Foreskin keratinocyte (primary cell): ENCODE measurements at places on chromosomes 7 and 10. TPM values are rescaled to one million over a fixed set of nuclear protein-coding genes. Genes with fewer than 3 reads are reported as not detected.
A peak's percentile ranks its signal among the peaks of the same experiment; 100 is the strongest.

- peak; percentile 50 for DNase-seq
Measured at GRCh38 chr7:139734395-139734794, 43.4 kb downstream of the HIPK2 start.

GRCh38 chr10:86411281-86411841 lies 44.8 kb upstream of the GRID1 start:
- no peak for DNase-seq

GRCh38 chr7:109930049-109930448 lies 1160.9 kb upstream of the LRRN3 start:
- no peak for DNase-seq

DNA sequence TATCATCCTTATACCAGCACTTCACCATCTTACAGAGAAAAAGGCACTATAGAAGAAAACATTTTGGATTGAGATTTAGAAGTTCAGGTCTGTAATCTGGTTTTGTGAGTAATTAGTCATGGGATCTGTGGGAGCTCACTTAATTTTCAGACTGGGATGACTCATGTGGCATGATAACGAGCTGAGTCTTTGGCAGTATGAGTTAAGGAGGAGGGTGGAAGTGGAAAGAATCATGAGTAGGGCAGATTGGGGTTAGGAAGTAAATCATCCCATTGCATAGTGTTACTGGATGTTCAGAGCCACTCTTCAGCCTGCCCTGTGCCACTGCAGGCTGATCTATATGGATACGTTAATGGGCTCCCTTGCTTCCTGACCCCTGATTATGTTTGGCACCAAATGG lies 64.9 kb downstream of the ZNF92 start:
- peak; percentile 88 for DNase-seq

- no peak for DNase-seq
Measured at GRCh38 chr10:133475821-133476640, 22.3 kb downstream of the SCART1 start.

- no peak for DNase-seq
Measured at GRCh38 chr7:2005786-2006185, 227.0 kb downstream of the MAD1L1 start.

DNA sequence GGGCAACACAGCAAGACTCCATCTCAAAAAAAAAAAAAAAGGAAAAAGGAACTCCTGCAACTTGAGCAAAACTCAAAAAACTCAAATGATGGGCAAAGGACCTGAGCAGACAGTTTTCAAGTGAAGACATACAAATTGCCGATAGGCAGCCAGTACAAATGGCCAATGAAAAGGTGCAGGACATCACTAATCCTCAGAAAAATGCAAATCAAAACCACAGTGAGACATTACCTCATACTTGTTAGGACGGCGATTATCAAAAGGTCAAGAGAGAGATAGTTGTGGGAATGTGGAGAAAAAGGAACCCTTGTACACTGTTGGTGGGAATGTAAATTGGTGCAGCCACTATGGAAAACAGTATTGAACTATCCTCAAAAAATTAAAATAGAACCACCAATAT lies 16.8 kb downstream of the SVOPL start:
- no peak for DNase-seq

GRCh38 chr7:130927564-130927963 lies 193.6 kb upstream of the KLF14 start:
- no peak for DNase-seq

- no peak for DNase-seq
Measured at GRCh38 chr7:2757361-2757903, 69.4 kb downstream of the AMZ1 start.

DNA sequence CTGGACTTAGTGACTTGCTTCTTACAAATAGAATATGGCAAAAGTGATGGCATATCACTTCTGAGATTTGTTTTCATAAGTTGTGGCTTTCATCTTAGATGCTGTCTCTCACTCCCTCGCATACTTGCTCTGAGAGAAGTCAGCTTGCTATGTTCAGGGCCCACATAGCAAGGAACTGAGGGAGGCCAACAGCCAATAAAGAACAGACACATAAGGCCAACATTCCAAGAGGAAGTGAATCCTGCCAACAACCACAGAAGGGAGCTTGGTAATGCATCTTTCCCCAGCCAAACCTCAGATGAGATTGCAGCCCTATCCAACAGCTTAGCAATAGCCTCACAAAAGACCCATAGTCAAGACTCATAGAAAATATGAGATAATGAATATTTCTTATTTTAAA lies 39.2 kb upstream of the DMTF1 start:
- DNase-seq: no peak

- no peak for DNase-seq
Measured at GRCh38 chr10:73914036-73914435, 3.1 kb downstream of the PLAU start.

GRCh38 chr10:28754930-28755718 lies 77.8 kb downstream of the BAMBI start:
- DNase-seq: no peak

DNA sequence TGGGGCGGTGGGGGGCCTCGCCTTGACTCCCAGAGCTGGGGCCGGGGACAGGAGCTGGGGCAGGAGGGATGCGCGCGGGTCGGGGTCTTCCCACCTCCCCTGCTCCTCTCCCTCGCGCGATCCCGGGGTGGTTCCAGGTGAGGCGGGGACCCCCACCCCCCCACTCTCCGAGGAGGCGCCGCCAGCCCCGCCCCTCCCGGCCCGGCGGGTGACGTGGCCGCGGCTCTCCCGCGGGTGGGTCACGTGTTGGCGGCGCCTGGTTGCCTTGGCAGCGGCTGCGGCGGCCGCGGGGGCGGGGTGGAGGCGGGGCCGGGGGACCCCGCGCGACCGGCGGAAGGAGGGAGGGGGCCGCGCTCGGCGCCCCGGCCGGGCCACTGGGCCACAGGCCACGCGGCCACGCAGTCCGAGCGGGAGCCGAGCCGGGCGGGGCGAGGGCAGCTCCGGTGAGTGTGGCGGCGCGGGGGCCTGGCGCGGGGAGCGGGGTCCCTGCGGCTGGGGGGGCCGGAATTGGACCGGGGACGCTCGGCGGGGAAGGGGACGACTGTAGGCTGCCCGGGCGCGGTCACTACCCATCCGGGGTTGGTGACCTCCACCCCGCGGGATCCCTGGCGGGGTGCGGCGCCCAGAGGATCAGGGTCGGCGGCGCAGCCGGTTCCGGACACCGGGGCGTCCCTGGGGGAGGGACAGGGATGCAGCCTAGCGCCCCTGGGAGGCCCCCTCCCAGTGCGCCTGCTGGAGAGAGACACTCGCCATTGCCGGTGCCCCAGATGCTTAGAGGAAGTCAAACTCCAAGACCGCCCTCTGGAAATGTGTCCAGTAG lies at the start of gene ORAI2:
Gene ORAI2, plus strand, starts transcription at position 357 of the 820 bp plus-strand sequence. CDS start 5,382 bp downstream, outside the sequence.
- no peak for DNase-seq

DNA sequence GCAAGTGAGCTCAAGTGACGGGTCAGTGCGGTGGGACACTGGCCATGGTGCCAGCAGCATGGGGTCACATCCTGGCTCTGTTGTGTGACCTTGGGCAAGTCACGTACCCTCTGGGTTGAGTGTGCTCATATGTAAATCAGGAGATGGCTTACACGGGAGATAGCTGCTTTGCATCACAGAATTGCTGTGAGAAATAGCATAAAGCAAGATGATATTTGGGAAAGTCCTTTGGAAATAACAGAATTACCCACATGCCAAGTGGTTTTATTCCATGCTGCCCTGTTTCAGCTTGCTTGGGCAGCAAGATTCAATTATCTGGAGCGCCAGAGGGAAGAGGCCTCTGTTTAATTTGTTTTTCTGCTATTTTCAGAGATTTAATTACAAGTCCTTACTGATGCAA lies 48.9 kb downstream of the LYZL2 start:
- no peak for DNase-seq

- no peak for DNase-seq
Measured at GRCh38 chr7:122311050-122311700, 6.6 kb upstream of the FEZF1 start.

- DNase-seq: peak; percentile 13
Measured at GRCh38 chr7:103679151-103680132, 233.4 kb upstream of the SLC26A5 start.

DNA sequence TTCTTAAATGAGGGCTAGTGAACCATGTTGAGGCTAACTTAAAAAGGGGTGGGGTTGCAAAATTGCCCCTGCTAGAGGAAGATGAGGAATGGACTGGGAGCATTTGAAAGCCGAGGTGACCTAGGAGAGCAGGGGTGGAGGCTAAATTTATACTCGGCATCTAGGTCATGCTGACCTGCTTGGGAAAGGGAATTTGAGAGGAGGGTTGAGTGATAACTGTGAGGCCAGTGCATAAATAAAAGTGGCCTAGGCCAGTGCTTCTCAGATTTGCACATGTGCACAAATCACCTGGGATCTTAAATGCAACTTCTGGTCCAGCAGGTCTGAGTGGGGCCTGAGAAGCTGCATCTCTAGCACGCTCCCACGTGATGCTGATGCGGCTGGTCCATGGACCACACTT lies 70.4 kb downstream of the CDK1 start:
- DNase-seq: no peak

DNA sequence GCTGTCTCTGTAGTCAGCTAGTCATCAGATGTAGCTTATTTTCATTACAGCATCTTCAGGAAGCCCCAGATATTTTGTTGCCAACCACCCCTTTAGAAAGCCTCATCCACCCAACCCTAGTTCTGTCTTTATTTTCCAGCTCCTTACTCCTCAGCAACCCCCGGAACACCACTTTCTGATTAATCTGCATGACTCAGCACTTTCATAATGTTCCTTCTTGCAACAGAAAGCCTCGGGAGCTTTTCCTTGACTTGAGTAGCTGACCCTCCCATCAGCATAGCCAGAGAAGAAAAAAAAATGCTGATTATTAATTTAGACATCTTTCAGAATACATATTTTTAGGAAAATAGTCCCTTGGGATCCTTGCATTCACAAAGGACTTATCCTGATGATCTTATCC lies 244.0 kb upstream of the CXCL12 start:
- peak; percentile 1 for DNase-seq

DNA sequence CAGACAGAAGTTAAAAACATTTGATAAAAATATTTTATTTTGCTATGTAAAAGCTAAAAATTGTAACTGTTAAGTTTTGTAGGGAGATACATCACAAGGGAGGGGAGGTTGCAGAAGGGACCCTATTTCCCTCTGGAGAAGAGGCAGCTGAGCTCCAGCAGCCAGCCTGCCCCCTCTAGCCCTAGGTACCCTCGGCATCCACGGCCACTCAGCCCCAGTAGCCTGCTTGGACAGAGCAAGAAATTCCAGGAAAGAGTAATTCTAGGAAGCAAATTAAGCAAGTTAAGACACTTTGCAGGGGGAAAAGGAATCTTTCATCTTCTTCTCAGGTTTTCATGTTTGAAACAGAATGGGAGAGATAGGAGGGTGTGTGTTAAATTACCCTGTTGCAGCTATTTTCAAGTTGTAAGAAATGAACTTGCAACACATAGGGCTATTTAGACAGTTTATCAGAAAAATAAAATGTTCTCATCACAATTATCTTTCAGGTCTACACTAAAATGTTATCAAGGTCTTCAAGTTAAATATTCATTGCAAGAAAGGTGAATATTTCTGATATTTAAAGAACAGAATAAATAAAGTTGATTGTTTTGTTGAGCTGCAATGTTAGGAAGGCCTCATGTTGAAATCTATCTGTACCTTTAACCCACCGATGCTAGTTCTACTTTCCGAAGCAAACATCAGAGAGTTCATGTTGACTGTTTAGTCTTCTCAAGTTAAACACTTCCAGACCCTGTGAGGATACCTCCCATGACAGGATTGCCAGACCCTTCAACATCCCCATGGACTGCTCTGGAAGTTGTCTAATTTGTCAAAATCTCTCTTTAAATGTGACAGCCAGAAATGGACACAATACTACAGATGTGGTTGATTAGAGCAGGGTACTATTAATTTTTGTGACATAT lies 5.5 kb downstream of the SGCE start:
- no peak for DNase-seq

- DNase-seq: no peak
Measured at GRCh38 chr10:132528064-132528691, 9.4 kb upstream of the INPP5A start.

DNA sequence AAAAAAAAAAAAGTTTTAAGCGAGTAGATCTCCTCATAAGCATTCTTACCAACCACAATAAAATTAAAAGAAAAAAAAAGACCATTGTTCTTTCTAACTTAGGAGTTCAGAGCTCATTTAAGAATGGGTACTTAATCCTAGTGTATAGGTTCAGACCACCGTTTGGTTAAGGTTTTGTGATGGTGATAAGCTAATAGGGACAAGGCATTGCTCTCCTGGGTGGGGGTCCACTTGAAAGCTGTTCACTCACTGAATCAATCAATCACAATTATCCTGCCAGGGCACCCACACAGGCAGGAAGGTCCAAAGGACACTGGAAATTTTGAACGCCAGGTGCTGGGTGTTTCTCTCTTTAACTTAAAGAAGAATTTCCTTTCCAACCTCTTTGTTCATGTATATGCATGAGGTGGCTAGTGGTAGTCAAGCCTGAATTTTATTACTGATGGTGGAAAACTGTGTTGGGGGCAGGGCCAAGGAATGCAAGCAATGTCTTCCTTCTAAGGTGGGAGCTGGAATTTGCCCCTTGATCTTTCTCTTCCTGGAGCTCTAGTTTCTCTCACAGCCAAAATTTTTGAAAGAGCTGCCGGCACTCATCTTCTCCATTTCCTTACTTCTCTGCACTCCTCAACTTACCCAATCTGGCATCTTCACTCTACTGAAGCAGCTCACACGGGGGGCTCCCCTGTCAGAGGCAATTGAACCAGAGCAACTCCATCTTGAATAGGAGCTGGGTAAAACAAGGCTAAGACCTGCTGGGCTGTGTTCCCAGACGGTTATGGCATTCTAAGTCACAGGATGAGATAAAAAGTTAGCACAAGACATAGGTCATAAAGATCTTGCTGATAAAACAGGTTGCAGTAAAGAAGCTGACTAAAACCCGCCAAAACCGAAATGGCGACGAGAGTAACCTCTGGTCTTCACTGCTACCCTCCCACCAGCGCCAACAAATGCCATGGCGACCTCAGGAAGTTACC lies 7.5 kb upstream of the FAM131B start:
- DNase-seq: no peak

DNA sequence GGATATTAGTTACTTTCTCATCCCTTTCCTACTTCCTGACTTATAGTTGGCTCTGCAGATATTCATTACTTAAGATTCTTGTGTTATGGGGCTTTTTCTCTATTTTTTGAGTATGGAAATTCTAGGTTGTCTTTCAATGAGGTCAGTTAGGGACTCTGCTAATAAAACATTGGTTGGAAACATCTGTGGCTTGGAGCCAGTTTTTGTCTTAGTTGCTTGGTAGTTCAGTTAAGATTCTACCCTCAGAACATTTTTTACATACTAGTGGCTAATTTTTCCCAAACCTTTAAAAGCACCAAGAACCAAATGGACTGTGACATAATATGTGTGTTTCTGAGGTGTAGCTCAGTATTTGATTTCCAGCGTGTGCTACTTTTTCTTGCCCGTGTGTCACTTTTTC lies 305.6 kb upstream of the FZD1 start:
- no peak for DNase-seq

GRCh38 chr7:148927123-148928045 lies 43.3 kb upstream of the EZH2 start:
- no peak for DNase-seq

GRCh38 chr10:87935290-87936141 lies 72.1 kb downstream of the PTEN start:
- no peak for DNase-seq

- DNase-seq: no peak
Measured at GRCh38 chr7:112089551-112089950, 116.6 kb downstream of the DOCK4 start.

GIMAP7 gene
- not detected in 2 replicates for polyA plus RNA-seq

COL26A1 gene
- polyA plus RNA-seq: not detected in 2 replicates

LIPJ gene
- polyA plus RNA-seq: not detected in 2 replicates

EFCAB10 gene
- 0.13 TPM in 1 of 2 replicates, not detected in the other for polyA plus RNA-seq

STEAP2 gene
- polyA plus RNA-seq: 1.8 and 1.9 TPM in 2 replicates

NKX2-3 gene
- not detected in 2 replicates for polyA plus RNA-seq

SEMA4G gene
- polyA plus RNA-seq: 0.96 and 1.1 TPM in 2 replicates

SEM1 gene
- 394 and 436 TPM in 2 replicates for polyA plus RNA-seq

TACC2 gene
- 20.5 and 21.9 TPM in 2 replicates for polyA plus RNA-seq

NUTM2E gene
- 0.17 and 0.22 TPM in 2 replicates for polyA plus RNA-seq

CALHM3 gene
- not detected in 2 replicates for polyA plus RNA-seq

TUBB8 gene
- not detected in 2 replicates for polyA plus RNA-seq
